ENCODE measurements at places on chromosomes 13 and 19.
A peak's percentile ranks its signal among the peaks of the same experiment; 100 is the strongest.

GRCh38 chr19:7674010-7675005 is 2.6 kb upstream of the MCEMP1 start:
- DNase-seq = no peak

GRCh38 chr19:19145684-19146608 is 7.7 kb upstream of the TMEM161A start:
- DNase-seq = peak; percentile 75

DNA sequence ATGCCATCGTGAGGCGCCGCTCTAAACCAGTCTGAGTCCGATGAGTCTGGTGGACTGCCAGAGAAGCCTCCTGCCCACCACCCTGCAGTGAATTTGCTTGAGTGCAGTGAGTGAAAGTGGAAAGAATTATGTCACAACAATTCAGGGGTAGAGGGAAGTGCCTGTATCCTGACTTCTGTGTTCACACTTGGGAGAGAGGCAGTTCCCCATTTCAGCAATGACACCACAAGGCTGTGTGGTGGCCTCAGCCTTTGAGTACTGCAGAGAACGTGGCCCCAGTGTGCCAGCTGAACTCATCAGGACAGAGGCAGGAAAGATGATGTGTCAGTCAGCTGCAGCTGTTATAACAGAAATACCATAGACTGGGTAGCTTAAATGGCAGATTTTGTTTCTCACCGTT is 155.6 kb downstream of the COG6 start:
- no peak for DNase-seq

GRCh38 chr13:41961466-41961760 is 504 bp upstream of the VWA8 start:
- DNase-seq = no peak

GRCh38 chr13:90806016-90806615 is 541.4 kb upstream of the MIR17HG start:
- no peak for DNase-seq

- DNase-seq = no peak
Observed at GRCh38 chr13:101942535-101943157, 459.2 kb downstream of the FGF14 start.

- DNase-seq = no peak
Observed at GRCh38 chr13:25806264-25806974, 245.4 kb downstream of the SHISA2 start.

GRCh38 chr13:111186305-111186935 is 71.3 kb downstream of the ARHGEF7 start:
- DNase-seq = no peak

- peak; percentile 62 for DNase-seq
Observed at GRCh38 chr19:543910-544608, at the start of gene GZMM. Gene GZMM, plus strand, starts transcription at chr19:544053. Its CDS starts 19 bp downstream, at chr19:544072.

GRCh38 chr13:103255587-103256301 is 189.5 kb upstream of the SLC10A2 start:
- no peak for DNase-seq

DNA sequence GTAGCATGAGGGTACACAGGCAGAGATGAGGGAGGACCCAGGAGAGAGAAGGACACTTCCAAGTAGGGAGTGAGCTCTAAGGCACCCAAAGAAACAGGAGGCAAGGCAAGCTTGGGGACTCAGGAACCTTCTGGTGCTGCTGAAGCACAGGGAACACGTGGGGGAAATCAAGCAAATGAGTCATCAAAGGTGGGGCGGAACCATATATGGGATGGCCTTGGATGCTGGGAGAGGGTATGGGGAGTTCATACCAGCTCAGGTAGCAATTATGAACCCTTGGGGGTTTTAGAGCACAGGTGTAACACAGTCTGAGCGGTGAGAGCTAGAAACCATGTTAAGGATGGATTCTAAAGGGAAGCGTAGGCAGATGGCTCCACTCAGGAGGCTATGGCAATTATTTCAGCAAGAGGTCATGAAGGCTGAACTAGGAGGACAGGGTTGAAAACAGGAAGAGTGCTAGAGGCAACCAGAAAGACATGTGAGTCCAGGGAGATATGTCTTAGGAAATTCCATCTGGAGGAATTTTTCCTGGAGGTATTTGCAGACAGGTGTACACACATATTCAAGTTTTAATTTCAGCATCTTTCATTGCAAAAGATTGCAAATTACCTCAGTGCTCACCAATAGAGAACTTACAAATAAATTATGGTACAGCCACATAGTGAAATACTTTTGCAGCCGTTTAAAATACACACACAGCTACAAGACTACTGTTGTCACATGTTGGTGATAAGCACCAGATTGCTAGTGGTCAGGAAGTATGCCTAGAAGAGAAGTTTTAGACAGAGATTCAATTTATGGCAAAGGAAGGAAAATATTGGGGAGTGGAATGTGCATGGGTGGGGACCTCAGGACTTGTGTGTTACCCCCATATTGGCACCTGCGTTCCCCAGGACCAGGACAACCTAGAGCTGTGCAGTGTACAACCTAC is 77.0 kb downstream of the STARD13 start:
- DNase-seq = no peak

- DNase-seq = no peak
Observed at GRCh38 chr19:48469934-48470680, 938 bp downstream of the CYTH2 start.

DNA sequence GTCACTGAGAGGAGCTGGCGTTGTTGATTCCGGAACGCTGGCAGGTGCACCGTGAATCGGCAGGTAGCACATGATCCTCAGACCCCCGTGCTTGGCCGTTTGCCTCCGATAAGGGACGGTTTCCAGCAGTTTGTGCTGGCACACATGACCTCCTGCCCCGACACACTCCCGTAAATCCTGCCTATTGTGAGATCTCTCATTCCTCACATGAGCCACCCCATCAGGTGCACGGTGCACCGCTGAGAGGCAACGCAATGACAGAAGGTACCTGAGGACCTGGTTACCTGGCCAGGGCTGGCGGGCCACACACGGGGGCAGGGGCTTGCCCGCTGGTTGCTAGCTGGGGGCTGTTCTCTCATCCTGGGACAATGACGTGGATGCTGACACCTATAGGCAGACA is 2.1 kb upstream of the ADPRHL1 start:
- DNase-seq = no peak

- no peak for DNase-seq
Observed at GRCh38 chr13:28097503-28097902, 2.9 kb downstream of the FLT3 start.

DNA sequence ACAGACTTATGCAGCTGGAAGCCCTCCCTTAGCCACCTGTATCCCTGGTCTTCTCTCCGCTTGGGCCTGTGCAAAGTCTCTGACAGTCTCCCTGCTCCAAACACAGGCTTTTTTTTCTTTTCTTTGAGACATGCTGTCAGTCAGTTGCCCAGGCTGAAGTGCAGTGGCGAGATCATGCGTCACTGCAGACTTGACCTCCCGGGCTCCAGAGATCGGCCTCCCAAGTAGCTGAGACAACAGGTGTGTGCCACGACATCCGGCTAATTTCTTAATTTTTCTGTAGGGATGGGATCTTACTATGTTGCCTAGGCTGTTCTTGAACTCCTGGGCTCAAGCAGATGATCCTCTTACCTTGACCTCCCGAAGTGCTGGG is 1.6 kb downstream of the MZF1 start:
- DNase-seq = no peak

DNA sequence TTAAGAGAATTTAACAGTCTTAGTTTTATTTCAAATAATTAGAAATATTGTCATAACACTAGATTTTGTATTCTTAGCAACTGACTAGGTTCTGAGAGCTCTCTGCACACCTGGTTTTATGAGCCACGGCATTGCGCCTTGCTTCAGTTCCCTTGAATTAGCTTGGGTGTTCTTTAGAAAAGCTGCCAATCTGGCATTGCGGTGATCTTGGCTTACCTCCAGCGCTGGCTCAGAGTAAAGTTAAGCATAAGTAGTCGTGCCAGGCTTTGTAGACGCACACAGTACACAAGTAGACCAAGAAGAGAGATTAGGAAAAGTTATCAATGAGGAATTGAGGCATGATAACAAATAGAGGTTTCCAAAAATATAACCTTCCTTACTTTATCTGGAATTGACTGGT is 45.7 kb downstream of the TPP2 start:
- DNase-seq = no peak

DNA sequence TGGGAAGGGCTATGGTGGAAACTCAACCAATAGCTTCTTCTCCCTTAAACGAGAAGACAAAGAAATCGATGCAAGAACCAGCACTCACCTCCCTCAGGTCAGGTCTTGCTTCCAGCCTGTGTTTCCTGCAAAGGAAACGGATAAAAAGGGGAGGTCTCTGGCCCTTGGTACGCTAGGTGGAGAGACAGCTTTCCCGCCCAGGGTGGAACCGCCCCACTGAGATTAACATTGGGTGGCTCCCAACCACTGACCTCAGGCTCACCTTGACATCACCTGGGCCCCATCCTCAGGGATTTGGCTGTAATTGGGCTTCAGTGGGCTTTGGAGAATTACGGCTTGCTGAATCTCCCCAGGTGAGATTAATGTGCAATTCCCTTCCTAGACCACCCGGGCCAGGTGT is at the start of gene NLRP7:
Gene NLRP7, minus strand, starts transcription at position 150 of the 400 bp plus-strand sequence.
- DNase-seq = no peak

GRCh38 chr13:97781891-97782305 is 171.6 kb upstream of the IPO5 start:
- no peak for DNase-seq

GRCh38 chr19:31804668-31805067 is 455.4 kb upstream of the TSHZ3 start:
- no peak for DNase-seq

GRCh38 chr13:27005976-27006518 is 165.6 kb downstream of the USP12 start:
- no peak for DNase-seq

DNA sequence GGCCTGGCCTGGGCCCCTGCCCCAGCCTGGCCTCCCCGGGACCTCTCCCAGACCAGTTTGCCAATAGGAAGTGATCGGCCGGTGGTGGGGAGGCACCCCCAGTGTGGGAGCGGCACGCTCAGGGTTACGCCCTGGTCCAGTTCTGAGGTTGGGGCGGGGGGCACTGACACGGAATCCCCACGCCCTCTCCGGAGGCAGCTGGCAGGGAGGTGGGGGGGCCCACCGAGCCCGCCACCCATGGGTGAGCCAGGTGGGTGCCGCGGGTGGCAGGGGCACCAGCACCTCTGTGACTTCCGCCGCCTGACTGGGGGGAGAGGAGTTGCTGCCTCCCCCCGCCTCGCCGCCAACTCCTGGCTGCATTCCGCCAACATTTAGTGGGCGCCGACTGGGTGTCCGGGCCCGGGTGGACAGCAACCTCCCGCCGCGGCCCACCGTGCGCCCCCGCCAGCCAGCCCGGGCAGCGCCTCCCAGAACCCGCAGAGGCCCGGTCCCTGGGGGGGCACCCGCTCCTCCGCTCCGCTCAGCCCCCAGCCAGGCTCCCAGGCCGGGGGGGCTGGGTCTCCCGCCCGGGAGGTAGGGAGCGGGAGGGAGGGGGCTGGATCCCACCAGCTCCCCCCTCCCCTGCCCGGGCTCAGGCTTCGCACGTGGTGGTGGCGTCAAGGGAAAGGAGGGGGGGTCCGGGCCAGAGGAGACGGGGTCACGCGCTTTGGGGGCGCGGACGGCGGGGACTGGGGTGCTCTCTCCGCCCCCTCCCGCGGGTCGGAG is 2.0 kb downstream of the ZBTB7A start:
- peak; percentile 41 for DNase-seq

- peak; percentile 50 for DNase-seq
Observed at GRCh38 chr19:1251330-1252220, 3.2 kb downstream of the MIDN start.

- peak; percentile 60 for DNase-seq
Observed at GRCh38 chr19:12639901-12640613, 26.5 kb downstream of the MAN2B1 start.

DNA sequence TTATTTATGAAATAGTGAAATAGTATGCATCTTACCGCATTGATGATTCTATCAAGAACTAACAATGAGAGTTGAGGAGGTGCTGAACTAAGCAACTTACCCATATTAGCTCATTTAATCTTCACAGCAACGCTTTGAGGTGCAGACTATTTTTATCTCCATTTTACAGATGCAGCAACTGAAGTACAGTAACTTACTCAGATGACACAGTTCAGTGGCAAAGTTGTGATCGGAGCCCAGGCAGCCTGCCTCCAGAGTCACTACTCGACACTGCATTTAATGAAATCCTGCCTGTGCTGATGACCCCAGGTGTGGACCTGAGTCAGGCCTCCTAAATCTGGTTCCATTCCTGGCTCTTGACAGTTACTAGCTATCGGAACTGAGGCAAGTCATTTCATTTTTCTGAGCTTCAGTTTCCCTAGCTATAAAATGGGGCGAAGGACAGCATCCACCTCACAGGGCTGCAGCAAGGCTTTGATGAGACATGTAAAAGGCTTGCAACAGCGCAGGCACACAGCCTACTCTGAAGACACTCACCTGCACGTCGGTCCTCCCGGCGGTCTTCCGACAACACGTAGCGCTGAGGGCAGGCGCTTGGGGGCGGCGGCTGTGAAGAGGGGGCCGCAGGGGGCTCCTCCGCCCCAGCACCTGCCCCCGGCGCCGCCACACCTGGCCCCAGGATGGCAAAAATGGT is 1.5 kb downstream of the MYPOP start:
- no peak for DNase-seq

GRCh38 chr13:103542648-103543047 is 476.4 kb upstream of the SLC10A2 start:
- DNase-seq = no peak

DNA sequence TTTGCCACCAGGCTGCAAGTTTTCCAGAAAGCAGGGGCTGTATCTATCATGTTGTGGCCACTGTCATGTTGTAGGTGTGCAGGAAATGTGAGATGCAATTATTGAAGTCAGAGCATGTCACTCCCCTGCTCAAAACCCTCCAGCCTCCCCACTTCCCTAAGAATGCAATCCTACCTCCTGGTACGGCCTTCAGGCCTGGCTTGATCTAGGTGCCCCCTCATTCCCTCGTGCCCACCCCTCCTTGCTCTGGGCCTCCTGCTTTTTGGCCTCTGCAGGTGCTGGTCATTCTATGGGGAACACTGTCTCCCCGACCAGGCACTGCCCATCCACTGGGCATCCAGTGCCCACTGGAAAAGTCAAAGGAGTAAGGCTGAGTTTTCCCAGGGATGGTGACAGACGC is 28.5 kb upstream of the MATK start:
- DNase-seq = no peak

GRCh38 chr13:102793611-102794355 is 5.0 kb downstream of the POGLUT2 start:
- no peak for DNase-seq

- no peak for DNase-seq
Observed at GRCh38 chr13:113117911-113118260, 4.7 kb upstream of the F10 start.

- DNase-seq = no peak
Observed at GRCh38 chr13:52651897-52652195, 790 bp upstream of the SUGT1 start.

- no peak for DNase-seq
Observed at GRCh38 chr19:23925285-23925684, 10.6 kb downstream of the ZNF726 start.
